Activated CD4-positive, alpha-beta T cell treated with anti-CD3 and anti-CD28 coated beads for 36 hours (primary cell): ENCODE measurements at places on chromosomes 4 and X. TPM values are rescaled to one million over a fixed set of nuclear protein-coding genes. Genes with fewer than 3 reads are reported as not detected.

GRCh38 chr4:85430697-85431096 lies 44.3 kb upstream of the ARHGAP24 start:
- H3K4me3 ChIP-seq: no peak overlapping the region
- no peak for DNase-seq
- H3K36me3 ChIP-seq: no peaks in the 10 kb centered on the region
- peaks cover 6% of the 10 kb centered on the region for H3K27me3 ChIP-seq
- H3K27ac ChIP-seq: no peak overlapping the region
- no peaks in the 10 kb centered on the region for H3K4me1 ChIP-seq

DNA sequence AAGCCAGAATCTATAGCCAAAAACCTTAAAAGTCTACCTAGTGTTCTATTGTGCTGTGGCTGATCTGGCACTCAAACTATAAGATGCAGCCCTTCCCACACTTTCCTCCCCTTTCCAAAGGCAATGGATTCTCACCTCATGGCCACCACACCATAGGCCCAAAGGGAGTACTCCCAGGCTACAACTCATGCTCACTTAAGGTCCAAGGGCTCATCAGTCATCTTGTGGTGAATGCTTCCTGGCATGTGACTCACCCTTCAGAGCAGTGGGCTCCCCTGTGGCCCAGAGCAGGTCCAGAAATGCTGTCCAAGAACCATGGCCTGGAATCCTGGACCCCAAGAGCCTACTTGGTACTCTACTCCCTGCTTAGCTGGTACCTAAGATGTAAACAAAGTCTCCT lies 181.0 kb downstream of the CHRDL1 start:
- DNase-seq: no peak
- H3K27ac ChIP-seq: no peak overlapping the region
- no peaks in the 10 kb centered on the region for H3K4me1 ChIP-seq
- no peaks in the 10 kb centered on the region for H3K27me3 ChIP-seq

GRCh38 chr4:120703908-120704307 lies 218.6 kb downstream of the PRDM5 start:
- H3K27ac ChIP-seq: no peak overlapping the region
- H3K4me1 ChIP-seq: no peaks in the 10 kb centered on the region
- H3K4me3 ChIP-seq: no peak overlapping the region
- DNase-seq: no peak
- H3K36me3 ChIP-seq: no peaks in the 10 kb centered on the region
- H3K27me3 ChIP-seq: peaks cover 15% of the 10 kb centered on the region

- H3K27ac ChIP-seq: no peak overlapping the region
- no peak for DNase-seq
- peaks cover 2% of the 10 kb centered on the region for H3K27me3 ChIP-seq
- H3K4me3 ChIP-seq: no peak overlapping the region
- H3K4me1 ChIP-seq: peaks cover 2% of the 10 kb centered on the region
Measured at GRCh38 chr4:101009471-101009870, 337.9 kb downstream of the PPP3CA start.

Gene F11
- not detected for total RNA-seq

Gene ATP2B3
- not detected for total RNA-seq

Gene CHM
- 14.7 TPM for total RNA-seq
